HepG2 (cell line): ENCODE measurements at places on chromosomes 3 and 15. TPM values are rescaled to one million over a fixed set of nuclear protein-coding genes. Genes with fewer than 3 reads are reported as not detected.

Gene CCR8
- total RNA-seq, result not detected in 2 replicates

Gene MYO5C
- 23.7 and 37.3 TPM in 2 replicates for total RNA-seq

Gene ROBO2
- not detected in 2 replicates for total RNA-seq

DNA sequence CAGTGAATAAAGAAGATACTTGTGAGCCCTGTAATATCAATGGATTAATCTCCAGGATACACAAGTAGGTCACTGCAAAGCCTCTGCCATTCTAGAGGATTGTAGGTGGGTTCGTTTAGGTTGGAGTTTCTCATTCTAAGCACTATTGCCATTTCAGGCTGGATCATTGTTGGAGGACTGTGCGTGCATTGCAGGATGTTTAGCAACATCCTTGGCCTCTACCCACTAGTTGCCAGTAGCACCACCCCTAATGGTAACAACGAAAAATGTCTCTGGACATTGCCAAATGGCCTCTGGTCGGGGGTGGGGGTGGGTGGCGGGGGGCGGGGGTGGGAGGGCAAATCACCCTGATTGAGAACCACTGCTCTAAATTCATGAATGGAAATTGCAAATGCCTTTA is 4.9 kb upstream of the IFT57 start:
- H3K36me3 ChIP-seq, result no peaks in the 10 kb centered on the region
- peaks cover 10% of the 10 kb centered on the region for H3K4me1 ChIP-seq
- H3K27ac ChIP-seq, result no peak overlapping the region
- no peak overlapping the region for H3K4me3 ChIP-seq
- H3K27me3 ChIP-seq, result no peaks in the 10 kb centered on the region; the same call in 2 of the 3 replicates

- DNase-seq, result no peak
- peaks cover 4% of the 10 kb centered on the region; the same call in 1 of the 2 replicates for H3K4me1 ChIP-seq
- no peak overlapping the region for H3K4me3 ChIP-seq
- no peaks in the 10 kb centered on the region for H3K36me3 ChIP-seq
- H3K27me3 ChIP-seq, result no peaks in the 10 kb centered on the region; the same call in 1 of the 2 replicates
- H3K27ac ChIP-seq, result no peak overlapping the region
These were observed 15.7 kb upstream of the RPS27L start for GRCh38 chr15:63172851-63173451.

DNA sequence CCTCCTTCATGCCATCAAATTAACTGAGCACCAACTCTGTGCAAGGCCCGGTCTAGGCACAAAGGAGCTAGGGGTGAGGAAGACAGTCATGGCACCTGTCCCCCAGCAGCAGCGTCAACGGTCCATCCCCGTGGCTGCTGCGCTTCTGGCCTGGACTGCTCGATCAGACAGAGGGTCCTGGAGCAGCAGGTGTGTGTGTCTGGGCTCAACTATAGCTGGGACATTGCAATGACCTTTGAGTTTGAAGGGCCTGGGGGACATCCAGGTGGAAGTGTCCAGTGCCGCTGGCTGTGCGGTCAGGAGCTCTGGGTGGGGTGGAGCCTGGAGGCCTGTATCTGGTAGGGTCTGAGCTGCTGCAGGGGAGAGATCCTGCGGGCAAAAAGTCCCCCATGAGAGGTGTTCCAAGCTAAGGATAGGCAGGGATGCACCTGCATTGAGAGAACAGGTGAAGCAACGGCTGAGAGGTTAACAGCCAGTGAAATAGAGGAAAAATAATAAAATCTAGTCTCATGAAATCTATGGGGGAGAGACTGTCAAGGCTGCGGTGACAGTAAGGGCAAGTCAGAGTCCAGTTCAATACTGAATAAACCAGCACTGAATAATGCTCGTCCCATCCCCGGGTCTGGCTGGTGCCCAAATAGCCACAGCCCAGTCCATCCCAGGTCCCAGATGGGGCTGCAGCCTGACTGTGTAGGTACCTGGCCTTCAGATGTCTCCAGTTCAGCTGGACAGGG is 25.4 kb upstream of the SLC41A3 start:
- H3K27ac ChIP-seq, result no peak overlapping the region
- H3K36me3 ChIP-seq, result peaks cover 7% of the 10 kb centered on the region
- no peaks in the 10 kb centered on the region for H3K4me1 ChIP-seq
- no peak for DNase-seq
